ENCODE measurements at places on chromosomes 16 and 17.
A peak's percentile ranks its signal among the peaks of the same experiment; 100 is the strongest.

- no peak for DNase-seq
These were observed 102.9 kb upstream of the TMEM97 start for GRCh38 chr17:28216052-28216451.

DNA sequence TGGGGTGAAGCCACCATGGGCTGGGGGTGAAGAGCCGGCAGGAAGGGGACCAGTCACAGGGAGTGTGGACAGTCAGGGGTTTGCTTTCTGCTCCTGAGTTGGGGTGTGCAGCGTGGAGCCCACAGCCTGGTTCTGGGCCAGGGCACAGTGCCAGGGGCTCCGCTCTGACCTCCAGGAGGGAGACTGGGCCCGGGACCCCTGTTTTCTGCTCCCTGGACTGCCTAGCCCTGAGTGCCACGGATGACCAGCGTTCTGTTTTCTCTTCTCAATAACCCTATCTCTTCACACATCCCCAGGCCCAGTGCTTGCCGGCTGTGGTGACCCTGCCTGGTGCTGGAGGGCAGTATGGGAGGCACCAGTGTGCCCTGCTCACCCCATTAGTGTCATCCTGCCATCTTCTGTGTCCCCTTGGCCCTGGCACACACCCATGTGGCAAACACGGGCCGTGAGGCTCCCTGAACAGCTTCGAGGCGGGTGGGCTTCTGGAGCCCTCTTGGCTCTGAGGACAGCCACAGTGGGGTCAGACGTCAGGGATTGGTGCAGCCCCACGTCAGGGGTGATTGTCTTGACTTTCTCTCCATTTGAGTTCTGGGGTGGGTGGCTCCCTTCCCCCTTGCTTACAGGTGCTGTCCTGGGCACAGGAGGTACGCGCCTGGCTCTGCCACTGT is 1.1 kb downstream of the CEMP1 start:
- no peak for DNase-seq

DNA sequence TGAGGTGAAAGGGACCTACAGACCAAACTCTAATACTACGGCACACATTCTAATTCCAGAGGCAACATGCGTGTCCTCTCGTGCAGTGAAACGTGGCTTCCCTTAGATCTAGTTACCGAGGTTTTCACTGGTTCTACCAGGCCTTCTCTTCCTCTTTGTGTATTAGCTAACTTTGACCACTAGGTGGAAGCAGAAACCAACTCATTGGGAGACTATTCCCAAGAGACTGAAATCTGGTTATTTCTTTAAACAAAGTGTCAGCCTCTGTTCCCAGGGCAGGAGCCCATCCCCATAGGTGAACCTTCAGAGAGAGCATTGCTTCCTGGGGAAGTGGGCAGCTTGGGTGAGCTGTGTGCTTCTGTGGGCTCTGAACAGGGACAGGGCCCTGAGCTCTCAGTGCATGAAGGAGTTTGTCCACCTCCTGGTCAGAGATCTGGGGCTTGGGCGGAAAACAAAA is 19.7 kb upstream of the RCVRN start:
- DNase-seq: peak; percentile 39

DNA sequence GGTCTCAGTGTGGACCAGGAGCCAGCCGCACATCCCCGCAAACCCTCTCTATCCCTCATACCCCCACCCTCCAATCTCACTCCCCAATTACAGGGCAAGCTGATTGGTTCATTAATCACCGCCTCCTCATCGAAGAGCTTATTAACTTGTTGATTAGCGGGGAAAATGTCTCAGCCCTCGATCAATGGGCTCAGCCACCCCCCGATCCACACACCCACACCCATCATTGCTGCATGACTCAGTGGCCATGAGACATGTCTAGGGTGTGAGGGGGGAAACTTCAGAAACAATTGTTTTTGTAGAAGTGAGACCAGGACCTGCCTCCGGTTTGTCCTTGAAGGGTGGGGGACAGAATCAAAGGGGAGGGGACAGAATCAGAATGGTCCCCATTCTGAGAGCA is 2.5 kb upstream of the PYY start:
- no peak for DNase-seq

GRCh38 chr17:10821054-10821453 is 16.8 kb downstream of the PIRT start:
- no peak for DNase-seq

GRCh38 chr17:51640108-51640622 is 379.8 kb downstream of the UTP18 start:
- DNase-seq: no peak

DNA sequence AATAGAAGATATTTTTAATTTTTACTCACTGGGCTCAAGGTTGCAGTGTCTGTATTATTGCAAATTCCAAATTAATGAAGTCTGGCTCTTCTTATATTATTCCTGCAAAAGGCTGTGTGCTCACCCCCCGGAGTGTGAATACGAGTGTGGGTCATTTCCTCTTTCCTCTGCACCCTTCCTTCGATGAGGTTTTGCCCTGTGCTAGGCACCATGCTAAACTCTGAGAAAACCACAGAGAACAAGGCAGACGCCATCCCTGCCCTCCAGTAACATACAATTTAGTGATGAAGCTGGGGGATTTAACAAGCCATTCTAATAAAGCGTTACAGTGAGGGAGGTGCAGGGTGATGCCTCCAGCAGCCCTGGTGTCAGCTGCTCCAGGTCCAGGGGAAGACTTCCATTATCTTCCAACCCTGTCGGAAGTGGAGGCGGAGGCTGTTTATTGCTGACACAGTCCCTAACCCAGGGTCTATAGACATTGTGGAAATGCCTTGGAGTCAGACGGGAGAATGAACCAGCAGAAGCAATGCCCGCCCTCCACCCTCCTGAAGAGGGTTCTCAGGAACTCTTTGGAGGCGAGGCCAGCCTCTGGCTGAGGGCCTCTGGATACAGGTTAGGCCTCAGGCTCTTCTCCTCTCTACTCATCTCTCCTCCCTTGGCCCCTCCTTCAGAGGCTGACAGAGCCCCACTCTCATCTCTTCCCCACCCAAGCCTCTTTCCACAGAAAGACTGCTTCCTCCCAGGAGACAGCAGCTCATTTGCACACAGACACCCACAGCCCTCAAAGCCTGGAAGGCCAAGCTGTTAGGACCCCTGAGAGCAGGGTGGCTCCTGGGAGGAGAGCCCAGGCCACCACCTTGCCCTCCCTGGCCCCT is 2.0 kb upstream of the ACE start:
- DNase-seq: no peak

GRCh38 chr17:65987988-65988387 is 203.9 kb downstream of the CEP112 start:
- DNase-seq: peak; percentile 6

DNA sequence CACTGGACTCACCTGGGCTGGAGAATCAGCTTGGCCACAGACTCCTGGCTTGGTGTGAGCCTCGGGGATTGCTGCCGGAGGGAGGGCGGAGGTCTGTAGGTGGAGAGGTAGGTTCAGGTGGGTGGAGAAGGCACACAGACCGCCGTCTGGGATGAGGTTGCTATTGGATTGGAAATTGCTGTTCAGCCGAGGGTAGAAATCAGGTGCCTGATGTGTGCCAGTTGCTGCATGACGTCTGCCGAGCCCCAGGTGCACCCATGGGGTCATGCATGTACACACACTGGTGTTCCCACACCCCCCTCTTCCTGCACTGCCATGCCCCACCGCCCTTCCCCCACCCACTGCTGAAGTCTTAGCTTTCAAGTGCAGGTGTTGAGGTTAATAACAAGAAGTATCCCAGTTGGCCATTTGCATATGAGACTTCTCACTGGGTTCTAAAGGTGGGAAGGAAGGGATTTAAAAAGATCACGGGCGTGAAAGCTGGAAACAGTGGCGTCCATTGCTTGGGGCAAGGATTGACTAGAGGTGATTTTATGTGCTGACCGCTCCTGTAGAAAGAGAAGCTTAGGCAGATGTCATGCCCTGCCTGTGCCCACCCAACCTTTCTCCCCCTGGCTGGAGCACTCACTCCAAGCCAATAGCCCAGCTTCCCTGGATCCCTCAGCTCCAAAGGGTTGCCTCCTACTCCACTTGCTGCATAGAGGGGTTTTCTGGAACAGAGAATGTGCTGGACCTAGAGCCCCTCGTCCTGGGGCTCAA is 193.6 kb downstream of the CCDC182 start:
- DNase-seq: no peak

- DNase-seq: no peak
These were observed 4.0 kb downstream of the IRX5 start for GRCh38 chr16:54934481-54935265.

DNA sequence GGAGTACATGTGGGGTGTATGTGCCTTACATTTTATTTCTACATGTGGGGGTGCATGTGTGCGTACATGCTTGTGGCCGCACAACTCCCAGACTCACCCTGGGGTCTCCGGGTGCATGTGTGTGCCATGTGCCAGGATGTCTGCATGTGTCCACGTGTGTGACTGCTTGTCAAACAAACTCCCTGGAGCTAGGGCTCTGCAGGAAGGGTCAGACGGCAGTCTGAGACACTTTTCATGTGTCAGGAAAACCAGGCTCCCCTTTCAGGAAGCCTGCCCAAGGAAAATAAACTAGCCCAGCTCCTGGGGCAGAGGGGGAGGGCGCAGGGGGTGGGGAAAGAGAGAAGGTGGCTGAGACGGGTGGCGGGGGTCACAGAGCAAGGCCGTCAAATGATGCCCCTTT is 44.7 kb downstream of the FZD2 start:
- DNase-seq: no peak

GRCh38 chr16:83301971-83302370 is 505.8 kb upstream of the HSBP1 start:
- DNase-seq: no peak

- no peak for DNase-seq
These were observed 8.4 kb downstream of the SRL start for GRCh38 chr16:4233431-4233830.

DNA sequence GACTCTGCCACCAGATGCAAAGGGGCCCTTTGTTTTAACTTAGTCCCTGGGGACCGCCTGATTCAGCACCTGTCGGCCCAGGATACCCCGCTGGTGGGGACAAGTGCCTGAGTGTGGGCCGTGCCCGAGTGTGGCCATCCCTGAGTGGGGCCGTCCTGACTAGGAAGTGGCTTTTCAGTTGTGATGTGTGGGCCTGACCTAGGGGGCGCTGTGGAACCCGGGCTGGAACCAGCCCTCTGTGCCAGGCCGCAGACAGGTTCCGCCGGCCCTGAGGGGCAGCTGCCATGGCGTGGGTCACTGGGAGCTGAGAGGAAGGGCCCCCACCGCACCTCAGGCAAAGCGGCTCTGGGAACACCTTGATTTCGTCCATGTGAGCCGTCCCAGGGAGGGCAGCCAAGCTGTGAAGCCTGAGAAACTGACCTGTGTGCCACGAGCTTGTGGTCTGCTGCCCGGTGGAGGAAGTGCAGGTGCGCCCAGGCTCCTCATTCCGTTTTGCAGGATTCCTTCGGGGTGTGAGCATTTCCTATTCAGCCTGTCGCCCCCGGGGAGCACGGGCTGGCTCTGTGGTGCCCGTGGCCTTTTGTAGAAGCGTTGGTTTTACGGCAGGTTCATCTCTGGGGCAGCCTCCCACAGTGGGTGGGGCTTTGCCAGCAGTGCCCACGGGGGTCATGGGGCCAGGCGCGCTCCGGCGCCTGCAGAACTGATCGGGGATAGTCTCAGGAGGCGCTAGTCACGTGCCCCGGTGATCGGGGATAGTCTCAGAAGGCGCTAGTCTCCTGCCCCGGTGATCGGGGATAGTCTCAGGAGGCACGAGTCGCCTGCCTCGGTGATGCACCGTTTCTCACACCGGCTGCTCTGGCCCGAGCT is 5.3 kb downstream of the RPL13 start:
- DNase-seq: no peak

- DNase-seq: peak; percentile 90
These were observed 3.6 kb upstream of the HROB start for GRCh38 chr17:44137891-44138709.

DNA sequence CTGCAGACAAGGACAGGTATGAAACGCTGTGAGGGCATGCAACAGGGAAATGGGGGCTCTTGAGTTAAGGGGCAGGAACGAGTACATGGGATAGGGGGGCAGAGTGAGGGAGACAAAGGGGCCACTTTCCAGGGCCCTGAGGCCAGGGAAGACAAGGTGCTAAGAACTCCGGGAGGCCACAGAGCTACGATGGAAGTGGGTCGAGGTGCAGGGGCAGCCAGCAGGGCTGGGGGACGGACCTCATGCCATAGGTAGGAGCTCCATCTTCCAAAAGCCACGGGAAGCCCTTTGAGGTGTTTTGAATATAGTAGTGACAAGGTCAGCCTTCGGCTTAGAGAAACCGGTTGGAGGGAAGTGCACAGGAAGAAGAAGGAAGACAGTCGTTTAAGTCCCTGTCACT is 35.6 kb downstream of the RBFOX3 start:
- DNase-seq: no peak

- DNase-seq: no peak
These were observed 364.5 kb upstream of the XYLT1 start for GRCh38 chr16:17835118-17835876.

DNA sequence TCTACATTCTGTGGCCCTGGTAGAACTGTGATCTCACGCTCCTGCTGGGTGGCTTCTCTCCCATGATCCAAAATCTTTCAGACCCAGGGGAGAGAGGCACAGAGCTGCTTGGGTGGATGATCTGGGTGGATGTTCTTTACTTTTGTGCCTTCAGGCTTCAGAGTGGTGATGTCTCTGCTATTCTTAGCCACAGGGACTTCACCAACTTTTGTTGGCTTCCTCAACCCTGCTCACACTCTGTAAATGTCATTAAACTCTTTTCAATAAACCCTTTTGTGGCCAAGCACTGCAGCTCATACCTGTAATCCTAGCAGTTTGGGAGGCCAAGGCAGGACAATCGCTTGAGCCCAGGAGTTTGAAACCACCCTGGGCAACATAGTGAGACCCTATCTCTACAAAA is 7.6 kb downstream of the CLEC10A start:
- no peak for DNase-seq

GRCh38 chr17:12229335-12229734 is 208.7 kb downstream of the MAP2K4 start:
- DNase-seq: no peak

GRCh38 chr16:73040136-73040535 is 7.8 kb downstream of the ZFHX3 start:
- no peak for DNase-seq

DNA sequence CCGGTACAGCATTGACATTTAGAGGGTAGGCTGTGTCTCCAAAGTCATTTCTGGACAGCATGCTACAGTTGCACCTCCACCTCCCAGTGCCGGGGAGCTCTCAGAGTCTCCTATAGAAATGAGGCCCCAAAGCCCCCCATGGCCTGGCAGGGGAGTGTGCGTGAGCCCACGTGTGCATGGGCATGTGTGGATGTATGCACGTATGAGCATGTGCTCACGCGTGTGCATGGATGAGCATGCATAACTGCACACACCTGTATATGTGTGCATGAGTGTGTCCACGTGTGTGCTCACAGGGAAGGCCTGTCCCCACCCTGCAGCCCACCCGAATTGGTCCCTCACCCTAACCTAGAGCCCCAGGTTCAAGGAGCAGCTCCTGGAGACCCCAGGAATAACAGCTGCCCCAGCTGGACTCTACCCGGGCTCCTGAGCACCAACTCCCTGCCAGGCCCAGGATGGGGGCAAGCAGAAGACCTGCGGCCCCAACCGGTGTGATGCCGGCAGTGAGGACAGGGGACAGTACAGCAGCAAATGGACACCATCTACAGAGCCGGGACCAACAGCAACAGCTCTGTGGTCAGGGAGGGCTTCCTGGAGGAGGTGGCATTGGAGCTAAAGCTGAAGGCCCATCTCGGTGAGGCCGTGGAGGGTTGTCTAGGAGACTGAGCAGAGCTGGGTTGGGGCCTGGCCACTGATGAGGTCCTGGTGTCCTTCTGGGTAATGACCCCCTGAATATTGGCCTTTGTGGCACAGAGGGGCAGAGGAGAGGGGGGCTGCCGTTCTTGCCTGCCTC is 35.1 kb downstream of the ZNF469 start:
- DNase-seq: no peak

GRCh38 chr17:9239793-9240658 is 218.7 kb downstream of the NTN1 start:
- DNase-seq: no peak
